Left ventricle myocardium inferior (tissue), 1 donor: ENCODE measurements at places on chromosomes 12 and 14. TPM values are rescaled to one million over a fixed set of nuclear protein-coding genes. Genes with fewer than 3 reads are reported as not detected.

The KRT78 gene
- total RNA-seq: not detected

The ADAMTS20 gene
- total RNA-seq: not detected

GRCh38 chr14:29376237-29376636 lies 551.4 kb downstream of the PRKD1 start:
- no peaks in the 10 kb centered on the region for H3K36me3 ChIP-seq
- no peak for DNase-seq
- no peak overlapping the region for H3K27ac ChIP-seq
- H3K27me3 ChIP-seq: no peaks in the 10 kb centered on the region
- no peak overlapping the region for H3K4me3 ChIP-seq

DNA sequence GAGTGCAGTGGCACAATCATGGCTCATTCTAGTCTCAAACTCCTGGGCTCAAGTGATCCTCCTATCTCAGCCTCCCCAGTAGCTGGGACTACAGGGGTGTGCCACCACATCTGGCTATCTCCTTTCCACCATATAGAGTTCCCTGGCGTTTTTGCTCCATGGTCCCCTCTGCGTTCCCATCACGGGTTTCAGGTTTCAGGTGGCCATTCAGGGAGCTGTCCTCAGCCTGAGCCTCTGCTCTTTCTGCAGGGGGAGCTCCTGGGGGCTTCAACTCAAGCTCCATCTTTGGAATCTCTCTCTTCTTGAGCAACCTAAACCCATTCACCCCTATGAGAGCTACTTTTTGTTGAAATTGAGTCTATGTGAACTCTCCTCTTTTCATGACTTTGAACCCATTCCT lies 11.6 kb downstream of the SMIM41 start:
- H3K27me3 ChIP-seq: peaks cover 85% of the 10 kb centered on the region
- H3K4me3 ChIP-seq: no peak overlapping the region
- H3K36me3 ChIP-seq: no peaks in the 10 kb centered on the region
- DNase-seq: no peak
- no peaks in the 10 kb centered on the region for H3K4me1 ChIP-seq
